ENCODE measurements at places on chromosomes 12 and 14.

- DNase-seq: no peak
Observed at GRCh38 chr12:92141591-92142121, 4.0 kb downstream of the BTG1 start.

DNA sequence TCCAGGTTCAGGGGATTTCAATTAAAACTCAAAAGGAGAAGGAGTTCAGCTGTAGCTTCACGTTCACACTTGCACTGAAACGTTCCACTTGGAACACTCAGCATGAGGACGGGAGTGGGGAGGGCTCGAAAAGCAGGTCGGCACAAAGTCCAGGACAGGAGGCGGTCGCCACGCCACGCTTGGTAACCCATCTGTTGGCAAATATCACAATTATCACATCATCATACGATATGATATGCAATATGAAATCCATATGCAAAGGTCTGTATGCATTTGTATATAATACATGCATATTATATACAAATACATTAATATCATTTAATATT lies 17.2 kb downstream of the ADGRD1 start:
- DNase-seq: no peak

GRCh38 chr14:76181546-76181945 lies 29.8 kb downstream of the GPATCH2L start:
- no peak for DNase-seq

DNA sequence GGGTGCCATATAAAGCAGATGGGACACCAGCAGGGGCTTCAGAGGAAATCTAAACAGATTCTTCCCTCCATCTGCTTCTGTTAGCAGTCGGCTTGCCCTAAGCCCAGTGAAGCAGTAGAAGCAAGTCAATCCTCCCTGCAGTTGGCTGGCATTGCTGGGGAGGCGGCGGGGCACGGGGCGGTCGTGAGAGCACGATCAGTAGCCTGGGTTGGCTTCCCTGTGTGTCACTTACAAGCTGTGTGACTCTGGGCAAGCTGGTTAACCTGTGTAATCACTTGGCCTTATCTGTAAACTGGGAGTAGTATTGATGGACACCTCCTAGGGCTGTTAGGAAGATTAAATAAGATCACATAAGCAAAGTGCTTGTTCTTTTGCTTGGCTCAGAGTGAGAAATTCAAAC lies 19.4 kb downstream of the MYRFL start:
- DNase-seq: no peak

DNA sequence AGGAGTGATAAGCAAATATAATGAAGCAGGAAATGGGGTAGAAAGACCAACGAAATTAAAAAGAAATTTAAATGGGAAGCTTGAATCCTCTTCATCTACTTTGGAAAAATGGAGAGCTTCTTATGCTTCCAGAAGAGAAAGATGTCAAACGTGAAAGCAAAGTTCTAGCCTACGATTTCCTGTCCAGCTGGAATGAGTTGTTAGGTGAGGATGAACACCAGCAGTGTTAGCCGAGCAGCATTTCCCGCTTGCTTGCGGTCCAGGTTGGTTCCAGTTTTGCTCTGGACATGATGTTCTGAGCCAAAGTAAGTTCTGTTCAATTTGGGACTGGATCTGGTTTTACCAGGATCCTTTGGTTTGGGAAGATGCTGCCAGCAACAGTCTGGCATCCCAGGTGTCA lies 78.9 kb downstream of the DACT1 start:
- DNase-seq: no peak

DNA sequence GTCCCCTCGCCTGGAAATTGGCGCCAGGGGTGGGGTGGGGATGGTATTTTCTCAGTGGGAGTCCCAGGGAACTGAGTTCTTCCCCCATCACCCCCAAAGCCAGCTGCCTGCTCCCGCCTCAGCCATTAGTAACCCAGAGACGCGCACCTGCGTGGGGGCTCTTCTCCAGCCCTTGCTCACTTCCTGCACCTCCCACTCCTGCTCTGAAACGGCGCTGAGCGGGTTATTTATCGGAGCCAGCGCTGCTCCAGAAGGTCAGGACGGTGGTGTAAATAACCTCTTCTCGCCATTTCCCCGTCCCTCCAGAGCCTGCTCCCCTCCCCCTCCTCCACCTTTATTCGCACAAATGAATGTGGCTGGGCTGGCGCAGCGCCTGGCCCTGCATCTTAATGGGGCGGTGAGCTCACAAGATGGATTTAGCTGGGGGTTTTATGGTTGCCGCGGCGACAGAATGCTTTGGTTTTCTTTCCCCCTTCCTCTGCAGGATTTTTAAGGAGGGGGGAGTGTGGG lies 12.2 kb downstream of the GPR84 start:
- DNase-seq: no peak

- no peak for DNase-seq
Observed at GRCh38 chr12:30926243-30927221, at the start of gene TSPAN11. Gene TSPAN11 (plus strand): TSS chr12:30926748. CDS start chr12:30953992, 27,244 bp downstream.

DNA sequence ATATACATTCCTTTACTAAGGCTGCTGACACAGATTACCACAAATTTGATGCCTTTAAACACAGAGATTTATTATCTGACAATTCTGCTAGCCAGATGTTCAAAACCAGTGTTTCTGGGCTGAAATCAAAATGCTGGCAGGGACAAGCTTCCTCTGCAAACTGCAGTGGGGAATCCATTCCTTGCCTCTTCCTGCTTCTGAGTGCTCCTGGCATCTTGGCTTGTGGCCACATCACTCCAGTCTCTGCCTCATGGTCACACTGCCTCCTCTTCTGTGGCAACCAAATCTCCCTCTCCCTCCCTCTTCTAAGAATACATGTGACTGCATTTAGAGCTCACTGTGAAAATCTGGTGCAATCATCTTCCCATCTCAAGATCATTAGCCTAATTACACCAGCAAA lies 235.7 kb downstream of the TTC8 start:
- DNase-seq: no peak

DNA sequence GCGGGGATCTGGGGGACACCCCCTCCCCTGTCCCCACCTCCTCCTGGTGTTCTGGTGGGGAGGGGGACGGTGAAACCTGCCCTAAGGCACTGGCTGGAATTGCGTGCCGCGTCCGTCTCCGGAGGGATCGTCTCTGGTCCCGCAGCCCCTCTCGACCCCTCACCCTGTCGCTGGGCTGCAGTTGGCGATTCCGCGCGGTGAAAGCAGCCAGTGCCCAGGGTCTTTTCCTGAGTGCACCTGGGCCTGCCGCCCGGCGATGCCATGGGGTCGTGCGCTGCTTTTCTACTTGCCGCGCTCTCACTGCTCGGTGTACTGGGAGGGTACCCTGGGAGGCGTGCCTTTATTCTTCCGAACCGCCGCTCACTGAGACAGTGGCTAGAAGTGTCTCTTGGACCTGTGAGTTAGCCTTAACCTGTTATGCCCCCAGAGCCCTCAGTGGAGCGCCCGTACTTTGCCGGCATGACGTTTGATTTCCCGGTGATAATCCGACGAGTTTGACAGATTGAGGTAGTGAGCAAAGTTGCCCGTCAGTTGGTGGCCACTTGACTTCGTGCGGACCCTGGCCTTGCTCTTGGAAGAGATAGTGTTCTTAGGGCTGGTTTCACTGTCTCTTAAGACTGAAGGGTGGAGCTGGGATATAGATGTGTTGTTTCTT lies 788 bp downstream of the SFSWAP start:
- peak; percentile 12 for DNase-seq

DNA sequence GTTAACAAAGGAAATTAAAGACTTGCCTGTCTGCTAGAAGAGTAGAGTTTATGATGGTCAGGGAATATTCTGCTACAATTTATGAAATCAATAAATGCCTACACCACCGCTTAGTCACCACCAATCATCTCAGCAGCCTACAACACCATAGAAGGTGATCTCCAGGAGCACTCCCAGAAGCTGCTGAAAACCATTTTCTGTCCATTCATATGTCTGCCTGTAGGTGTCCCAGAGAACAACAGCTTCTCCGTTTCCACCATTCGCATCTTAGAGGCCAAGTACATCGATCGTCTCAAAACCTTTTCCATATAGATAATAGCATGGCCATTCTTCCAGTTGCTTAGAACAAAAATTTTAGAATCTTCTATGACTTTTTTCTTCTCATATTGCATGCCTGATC lies 303.4 kb downstream of the KCNC2 start:
- DNase-seq: no peak

- DNase-seq: peak; percentile 42
Observed at GRCh38 chr12:6603095-6603567, 4.0 kb downstream of the CHD4 start.

DNA sequence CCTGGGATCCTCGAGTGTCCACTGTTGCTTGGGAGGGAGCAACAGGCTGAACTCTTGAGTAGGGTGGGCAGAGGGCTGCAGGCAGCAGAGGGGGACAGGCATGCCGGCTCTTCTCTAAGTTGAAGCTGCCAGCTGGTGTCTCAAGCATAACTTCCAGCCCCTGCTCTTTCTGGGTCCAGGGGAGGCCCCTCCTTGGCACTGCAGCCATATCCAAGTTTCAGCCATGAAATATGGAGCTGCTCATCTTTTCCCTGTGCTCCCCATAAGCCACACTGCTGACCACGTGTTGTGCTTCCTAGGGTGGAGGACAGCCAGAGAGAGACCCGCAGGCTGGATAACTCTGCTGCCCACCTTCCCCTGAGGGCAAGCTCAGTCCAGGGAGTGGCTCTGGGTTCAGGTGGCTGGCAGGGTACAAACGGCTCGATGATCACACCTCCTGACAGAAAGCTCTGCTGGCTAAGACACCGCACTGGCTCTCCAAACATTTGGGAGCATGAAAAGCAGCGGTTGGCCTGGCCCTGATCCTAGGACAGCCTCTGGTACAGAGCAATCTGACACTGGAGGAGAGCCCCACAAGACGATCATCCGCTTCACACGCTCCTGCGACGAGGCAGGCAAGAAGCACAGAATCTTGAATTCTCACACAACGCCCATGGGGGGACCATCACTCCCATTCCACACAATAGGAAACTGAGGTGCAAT lies 79.6 kb downstream of the PITPNM2 start:
- no peak for DNase-seq

DNA sequence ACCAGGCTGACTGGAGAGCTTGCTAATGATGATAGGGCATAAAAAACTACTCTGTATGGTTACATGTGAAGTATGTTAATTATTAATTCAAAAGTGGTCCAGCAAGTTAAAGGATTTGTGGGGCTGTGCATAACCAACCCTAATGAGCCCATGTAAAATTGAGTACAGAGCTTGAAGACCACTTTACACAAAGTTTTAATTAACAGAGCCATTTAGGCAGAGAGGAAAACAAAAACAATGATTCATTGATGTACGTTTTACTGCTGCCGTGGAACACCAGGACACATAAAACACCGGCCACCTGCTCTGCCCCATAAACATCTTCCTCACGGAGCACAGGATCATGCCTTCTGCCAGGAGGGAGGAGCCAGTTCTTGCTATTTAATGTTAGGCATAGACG lies 83.5 kb downstream of the RIMBP2 start:
- DNase-seq: no peak

DNA sequence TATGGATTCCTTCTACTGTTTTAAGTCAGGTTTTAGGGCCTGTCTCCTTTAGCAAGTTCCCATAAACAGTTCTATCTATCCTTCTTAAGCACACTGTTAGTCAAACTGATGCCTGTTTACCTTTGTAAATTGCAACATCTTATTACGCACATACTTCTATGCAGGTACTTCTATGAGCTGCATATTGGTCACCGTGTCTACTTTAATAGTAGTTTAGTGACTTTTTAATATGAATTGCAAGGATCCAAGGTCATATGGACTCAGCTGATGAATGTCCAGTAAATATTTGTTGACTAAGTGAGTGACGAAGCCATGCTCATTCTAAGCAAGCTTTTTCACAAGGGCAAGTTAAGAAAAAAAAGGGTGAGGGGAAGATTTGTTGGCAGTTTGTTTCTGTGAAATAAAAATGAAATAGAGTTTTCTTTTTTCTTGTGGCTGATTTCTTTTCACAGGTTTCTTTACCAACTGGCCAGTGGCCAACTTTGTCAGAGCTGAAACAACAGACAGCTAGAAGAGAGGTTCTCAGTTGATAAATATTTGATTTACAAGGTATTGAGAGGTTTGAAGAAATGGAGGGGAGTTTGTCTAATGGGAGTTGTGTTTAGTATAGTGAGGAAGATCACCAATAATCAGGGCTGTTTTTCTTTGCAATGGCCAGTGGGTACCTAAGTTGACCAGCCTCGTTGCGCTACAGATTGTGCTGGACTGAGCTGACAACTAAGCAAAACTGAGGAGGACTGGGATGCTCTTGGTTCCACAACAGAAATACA lies 141.1 kb downstream of the SLC15A5 start:
- no peak for DNase-seq

DNA sequence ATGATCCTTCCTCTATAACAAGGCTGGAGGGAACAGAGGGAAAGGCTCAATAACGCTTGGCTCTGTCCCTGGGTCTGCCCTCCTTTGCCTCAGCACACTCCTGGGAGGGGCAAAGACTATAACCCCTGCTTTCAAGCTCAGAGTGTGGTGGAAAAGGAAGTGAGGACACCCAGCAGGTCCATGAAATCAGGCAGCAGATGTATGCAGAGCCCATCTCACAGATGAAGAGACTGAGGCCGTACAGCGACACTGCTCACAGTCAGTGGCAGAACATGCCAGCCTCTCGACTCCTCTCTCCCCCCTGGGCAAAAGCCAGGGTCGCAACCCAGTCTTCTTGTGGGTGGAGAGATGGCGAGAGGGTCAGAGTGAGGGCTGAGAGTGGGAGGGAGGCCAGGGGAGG lies 39.8 kb downstream of the SLC6A12 start:
- no peak for DNase-seq

GRCh38 chr14:75090353-75090752 lies 20.9 kb downstream of the ZC2HC1C start:
- DNase-seq: no peak

DNA sequence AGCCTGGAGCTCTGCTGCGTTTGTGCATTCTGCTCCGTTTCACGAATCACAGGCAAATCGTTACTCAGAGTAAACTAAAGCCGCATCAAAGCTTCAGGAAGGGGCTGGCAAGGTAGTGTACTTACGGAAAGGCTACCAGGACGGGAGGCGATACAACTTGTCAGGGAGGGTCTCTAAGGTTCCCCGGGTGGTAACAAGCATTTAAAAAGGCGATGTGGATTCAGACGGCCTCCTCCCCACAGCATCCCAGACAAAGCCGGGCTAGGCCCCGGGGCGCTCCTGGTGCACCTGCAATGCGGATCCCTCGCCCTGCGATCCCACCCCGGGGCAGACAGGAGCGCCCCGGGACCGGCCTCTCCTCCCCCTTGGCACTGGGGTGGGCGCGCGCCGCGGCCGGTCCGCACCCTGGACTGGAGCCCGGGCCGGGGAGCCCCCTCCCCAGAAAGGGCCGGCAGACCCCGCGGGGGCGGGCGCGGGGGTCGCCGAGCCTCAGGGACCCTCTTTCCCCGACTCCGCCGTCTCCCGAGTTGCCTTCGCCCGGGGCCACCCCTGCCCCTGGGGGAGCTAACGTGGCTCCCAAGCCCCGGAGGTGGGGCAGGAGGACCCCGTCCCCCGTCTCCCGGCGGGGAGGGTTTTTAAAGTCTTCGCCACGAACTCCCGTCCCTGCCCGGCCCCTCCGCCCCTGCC lies 718 bp downstream of the CCDC92 start:
- DNase-seq: peak; percentile 38

GRCh38 chr14:101405171-101405883 lies 156.0 kb upstream of the DIO3 start:
- no peak for DNase-seq

GRCh38 chr12:50248411-50248810 lies 34.9 kb downstream of the LIMA1 start:
- DNase-seq: no peak

GRCh38 chr12:49415521-49415970 lies 48.3 kb downstream of the SPATS2 start:
- no peak for DNase-seq
